Activated CD8-positive, alpha-beta memory T cell treated with anti-CD3 and anti-CD28 coated beads for 36 hours (primary cell): ENCODE measurements at places on chromosomes 5 and 9. TPM values are rescaled to one million over a fixed set of nuclear protein-coding genes. Genes with fewer than 3 reads are reported as not detected.

The GALNT12 gene
- total RNA-seq, result 6.9 TPM

The TMEM232 gene
- total RNA-seq, result 0.73 TPM

The ANKRA2 gene
- total RNA-seq, result 15.2 TPM

The STKLD1 gene
- total RNA-seq, result 0.21 TPM

The SIMC1 gene
- total RNA-seq, result 24.5 TPM

The MLANA gene
- total RNA-seq, result not detected

The ISOC1 gene
- 24.0 TPM for total RNA-seq

The CDH12 gene
- not detected for total RNA-seq

The RXRA gene
- total RNA-seq, result 6.7 TPM

The DNM1 gene
- total RNA-seq, result 0.65 TPM

The OCLN gene
- 0.52 TPM for total RNA-seq

The ACER2 gene
- total RNA-seq, result 1.4 TPM

The FOXD1 gene
- total RNA-seq, result 0.34 TPM
